ENCODE measurements at places on chromosomes 7 and 10.

GRCh38 chr10:31011017-31011664 lies 20.5 kb downstream of the ZNF438 start:
- DNase-seq: peak; percentile 68

DNA sequence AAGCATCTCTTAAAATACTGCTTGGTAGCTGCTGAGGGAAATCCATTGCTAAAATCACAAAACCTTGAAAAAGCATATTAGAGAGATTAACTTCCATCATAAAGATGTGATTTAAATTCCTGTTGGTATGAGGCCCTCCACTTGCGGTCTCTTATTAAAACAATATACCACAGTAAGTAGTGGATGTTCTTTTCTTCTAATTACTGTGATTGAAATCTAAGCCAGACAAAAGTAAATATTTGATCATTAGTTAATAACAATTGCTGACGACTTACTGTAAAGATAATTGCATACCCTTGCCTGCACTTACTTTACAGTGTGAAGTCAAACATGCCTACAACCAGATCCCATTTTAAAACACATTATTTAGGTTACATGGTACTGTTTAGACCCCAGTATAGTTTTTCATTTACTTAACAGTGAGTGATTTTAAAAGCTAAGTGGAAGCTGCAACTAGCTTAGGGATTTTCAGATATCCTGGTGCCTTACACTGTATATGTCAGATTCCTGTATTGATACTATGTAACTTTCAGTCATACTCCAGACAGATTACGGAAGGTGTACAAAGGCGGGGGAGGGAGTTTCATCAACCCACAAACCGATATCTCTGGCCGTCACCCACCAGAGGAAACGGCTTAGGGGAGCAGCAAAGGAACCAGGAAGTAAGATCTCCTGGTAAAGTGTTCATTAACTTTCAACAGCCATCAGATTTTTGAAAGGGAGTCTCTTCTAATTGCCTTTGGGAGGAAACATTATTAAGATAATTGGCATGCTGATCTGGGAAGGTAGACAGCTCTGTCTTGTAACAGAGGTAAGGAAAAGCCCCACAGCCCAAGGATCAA lies 986 bp downstream of the NRP1 start:
- peak; percentile 31 for DNase-seq

DNA sequence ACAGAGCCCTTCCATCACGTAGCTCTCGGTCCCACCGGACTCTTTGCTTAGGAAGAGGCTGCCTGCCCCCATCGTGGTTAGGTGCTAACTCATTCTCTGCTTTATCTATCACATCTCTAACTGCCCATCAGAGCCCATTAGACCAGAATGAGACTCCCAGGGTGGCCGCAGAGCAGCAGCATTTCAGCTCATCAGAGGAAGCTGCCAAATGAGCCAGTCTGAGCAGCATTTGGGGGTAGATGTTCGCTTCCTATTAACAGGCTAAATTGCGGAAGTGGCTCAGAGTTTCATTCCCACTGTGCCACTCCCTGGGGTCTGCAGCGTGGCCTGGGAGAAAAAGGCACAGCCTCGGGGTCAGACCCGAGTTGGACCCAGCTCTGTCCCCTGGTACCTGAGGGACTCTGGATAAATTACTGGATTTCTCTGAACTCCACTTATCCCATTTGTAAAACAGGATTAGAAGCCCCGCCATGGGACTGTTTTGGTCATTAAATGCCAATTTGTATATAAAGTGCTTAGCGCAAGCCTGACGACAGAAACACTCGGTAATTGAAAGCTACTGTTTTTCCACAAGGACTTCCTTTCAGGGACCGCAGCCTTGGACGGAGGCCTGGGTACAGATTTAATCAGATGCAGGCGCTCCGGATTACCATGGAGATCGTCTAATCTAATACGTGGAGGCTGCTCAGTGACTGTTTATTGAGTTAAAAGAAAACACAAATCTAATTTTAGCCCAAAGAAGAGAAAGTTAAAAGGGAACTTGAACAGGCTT lies 73.8 kb upstream of the PRLHR start:
- DNase-seq: peak; percentile 68

DNA sequence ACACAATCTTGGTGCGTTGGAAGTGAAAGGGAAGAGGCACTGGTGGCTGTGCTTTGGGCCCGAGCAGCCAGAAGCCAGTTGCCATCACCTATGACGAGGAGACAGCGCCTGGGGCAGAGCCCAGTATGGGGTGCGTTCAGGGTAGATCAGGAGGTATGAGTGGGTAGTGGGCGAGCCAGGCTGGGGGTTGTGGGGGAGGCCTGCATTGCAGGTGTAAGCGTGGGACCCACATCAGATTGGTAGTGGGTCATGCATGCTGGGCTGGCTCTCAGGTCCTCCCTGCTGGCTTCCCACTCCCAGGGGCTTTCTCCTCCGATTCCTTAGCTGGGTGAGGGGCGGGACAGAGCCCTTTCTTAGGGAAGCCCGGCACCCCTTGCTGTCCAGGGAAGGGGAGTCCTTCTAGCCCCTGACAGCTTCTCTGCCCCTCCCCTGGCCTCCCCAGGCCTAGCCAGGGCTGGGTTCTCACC lies 445 bp upstream of the PVRIG start:
- no peak for DNase-seq

- DNase-seq: peak; percentile 23
These were observed 91.6 kb upstream of the CCDC6 start for GRCh38 chr10:59997827-59998525.

DNA sequence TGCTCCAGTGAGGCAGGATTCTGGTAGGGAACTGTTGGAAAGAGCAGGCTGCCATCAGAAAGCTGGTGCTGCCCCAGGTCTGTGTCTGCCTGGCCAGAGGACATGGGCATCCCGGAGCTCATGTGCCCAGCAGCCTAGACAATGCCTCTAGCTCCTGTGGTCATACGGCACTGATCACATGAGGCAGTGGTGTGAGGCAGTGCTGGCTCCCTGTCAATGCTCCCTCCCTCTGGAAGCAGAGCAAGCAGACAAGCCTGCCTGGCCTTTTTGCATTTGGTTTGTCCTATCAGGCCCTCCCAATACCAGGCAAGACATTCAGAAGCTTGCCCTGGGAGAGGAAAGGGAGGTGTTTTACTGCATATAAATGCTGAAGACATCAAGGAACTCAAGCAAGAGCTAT lies 19.5 kb upstream of the MMP21 start:
- no peak for DNase-seq

GRCh38 chr7:157379493-157379892 lies 42.7 kb downstream of the DNAJB6 start:
- no peak for DNase-seq

GRCh38 chr10:5531558-5532306 lies 7.0 kb downstream of the CALML3 start:
- no peak for DNase-seq

Data from tongue (tissue), 3 donors.